ENCODE measurements at places on chromosomes 5 and 9.

GRCh38 chr9:99998266-99998665 is 91.8 kb downstream of the STX17 start:
- no peak for DNase-seq

- DNase-seq, result peak; percentile 67
These were observed 627.0 kb downstream of the RAB3C start for GRCh38 chr5:59209758-59210359.

DNA sequence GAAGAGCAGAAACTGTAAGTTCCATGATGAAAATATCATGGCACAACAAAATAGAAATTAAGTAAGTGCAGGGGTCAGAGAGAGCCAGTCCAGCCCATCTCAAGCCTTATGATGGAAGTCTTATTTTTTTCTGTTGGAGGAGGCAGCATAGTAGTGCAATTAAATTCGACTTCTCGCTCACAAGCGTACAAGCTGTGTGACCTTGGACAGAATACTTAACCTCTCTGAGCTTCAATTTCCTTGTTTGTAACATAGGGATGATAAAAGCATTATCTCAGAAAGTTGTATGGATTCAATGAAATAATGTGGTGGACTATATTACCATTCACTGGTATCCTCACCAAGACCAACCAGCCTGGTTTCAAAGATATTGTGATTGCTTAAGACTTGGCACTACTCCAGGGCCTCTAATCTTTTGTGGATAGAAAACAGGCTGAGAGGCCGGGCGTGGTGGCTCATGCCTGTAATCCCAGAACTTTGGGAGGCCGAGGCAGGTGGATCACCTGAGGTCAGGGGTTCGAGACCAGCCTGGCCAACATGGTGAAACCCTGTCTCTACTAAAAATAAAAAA is 26.8 kb upstream of the MVB12B start:
- peak; percentile 30 for DNase-seq

DNA sequence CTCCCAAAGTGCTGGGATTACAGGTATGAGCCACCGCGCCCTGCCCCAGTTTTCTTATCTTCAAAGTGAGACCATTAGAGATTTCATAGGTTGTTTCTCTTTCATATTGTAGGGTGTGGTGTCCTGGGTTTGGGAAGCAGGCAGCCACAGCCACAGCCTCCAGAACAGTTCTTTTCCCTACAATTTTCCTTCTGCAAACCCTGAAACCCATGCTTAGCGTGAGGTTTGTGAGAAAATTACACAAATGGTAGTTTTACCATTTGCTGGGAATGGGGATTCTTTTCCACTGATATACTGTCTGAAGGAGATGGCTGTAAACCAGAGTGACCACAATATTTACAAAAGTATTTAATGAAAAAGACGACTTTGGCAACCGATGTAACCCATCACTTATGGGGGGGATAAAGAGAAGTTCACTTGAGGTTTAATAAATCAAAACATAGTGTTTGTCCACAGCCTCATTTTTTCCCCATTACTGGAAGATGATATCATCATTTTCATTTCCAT is 26.7 kb upstream of the ECM2 start:
- DNase-seq, result no peak

DNA sequence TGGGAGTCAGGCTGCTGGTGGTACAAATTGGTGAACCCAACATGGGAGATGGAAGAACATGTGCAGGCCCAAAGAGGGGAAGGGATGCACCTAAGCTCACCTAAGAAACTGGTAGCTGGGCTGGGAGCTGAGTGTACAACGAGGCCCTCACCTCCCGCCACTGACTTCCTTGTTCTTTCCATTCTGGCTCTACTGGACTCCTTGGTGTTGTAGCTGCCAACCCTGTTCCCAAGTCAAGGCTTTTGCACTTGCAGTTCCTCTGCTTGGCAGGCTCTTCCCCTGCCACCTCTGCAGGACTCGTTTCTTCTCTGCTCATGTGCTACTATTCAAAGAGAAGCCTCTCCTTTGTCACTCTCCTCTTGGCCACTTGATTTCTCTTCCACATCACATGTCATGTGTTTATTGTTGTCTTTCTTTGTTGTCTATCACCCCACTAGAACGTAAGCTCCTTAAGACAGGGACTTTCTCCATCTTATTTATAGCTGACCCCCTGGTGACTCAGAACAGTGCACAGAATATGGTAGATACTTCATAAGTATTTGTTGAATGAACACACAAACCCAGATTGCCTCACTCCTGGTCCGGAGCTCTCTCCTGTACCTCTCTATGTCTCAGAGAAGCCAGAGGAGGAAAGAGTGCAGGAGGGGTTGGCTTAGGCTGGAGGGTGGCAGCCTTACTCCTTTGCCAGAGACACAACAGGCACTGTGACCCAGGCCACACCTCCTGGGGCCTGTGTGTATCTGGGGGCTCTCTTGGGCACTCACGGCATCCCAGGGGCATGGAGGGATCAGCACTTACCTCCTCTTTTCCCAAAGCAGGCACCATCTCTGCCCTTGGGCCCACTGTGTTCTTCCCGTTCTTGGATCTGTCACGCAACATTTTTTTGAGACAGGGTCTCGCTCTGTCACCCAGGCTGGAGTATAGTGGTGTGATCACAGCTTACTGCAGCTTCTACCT is 5.2 kb upstream of the SPINK4 start:
- no peak for DNase-seq

DNA sequence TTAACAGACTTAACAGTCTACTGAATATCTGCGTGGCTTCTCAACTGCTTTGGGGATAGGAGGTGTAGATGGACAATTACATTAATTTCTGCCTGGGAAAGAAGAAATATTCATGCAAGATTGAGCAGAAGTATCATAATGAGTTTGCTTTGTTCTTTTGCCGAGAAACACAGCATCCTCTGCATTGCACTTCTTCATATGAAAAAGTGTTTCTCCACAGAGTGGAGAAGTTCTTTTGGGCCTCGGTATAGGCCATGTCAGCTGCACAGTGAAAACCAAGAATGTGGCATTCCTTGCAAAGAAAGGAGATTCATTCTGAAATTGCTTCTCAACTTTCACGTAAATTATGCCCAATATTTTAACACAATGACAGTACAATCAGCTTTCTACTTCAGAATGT is 17.6 kb upstream of the SNX2 start:
- DNase-seq, result no peak

GRCh38 chr9:110329639-110330230 is 7.9 kb downstream of the TXNDC8 start:
- no peak for DNase-seq

DNA sequence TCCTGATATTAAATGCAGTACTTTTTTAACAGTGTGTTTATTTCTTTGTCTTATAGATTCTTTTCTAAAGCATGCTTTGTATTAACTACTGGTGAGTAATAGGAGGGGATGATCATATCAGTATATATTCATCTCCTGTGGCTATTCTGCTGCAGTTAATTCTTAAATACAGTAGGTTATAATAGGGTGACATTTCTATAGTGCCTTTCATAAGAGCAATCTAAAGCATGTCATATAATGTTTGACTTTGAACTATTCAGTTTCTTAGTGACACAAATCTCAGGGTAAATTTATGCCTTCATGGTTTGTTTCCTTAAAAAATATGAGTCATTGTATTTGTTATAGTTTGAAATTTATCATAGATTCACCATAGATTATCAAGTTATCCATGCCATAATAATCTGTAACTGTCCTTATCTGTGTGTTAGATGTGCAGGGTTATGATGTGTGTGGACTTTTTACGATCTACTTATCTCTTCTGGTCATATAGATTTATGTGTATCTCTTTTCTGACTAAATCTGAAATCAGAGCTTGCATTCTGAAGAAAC is 1019.5 kb downstream of the NR2F1-AS1 start:
- DNase-seq, result no peak

DNA sequence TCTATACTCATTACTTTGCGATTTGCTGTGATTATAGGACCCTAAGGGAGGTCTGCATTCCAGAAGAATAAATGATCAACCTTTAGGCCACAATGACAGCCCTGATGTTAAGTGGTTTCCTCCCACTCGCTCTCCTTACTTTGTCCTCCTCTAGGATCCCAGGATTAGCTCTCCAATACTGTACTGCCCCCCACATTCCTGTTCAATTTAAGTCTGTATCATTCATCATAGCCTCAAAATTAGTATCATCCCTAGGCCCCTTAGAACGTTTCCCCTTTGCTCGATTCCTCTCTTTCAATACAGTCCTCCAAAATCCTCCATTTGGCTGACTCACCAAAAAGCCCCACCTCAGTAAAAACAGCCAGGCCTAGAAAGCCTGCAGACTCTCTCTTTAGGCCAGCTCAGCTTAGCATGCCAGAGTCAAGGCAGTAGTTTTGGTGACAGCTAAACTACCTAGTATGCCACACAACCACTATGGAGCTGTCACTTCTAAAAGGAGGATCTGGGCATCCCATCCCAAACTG is 24.4 kb downstream of the RNF145 start:
- DNase-seq, result peak; percentile 89

- DNase-seq, result no peak
These were observed 24.3 kb downstream of the ABCA1 start for GRCh38 chr9:104903609-104904008.

DNA sequence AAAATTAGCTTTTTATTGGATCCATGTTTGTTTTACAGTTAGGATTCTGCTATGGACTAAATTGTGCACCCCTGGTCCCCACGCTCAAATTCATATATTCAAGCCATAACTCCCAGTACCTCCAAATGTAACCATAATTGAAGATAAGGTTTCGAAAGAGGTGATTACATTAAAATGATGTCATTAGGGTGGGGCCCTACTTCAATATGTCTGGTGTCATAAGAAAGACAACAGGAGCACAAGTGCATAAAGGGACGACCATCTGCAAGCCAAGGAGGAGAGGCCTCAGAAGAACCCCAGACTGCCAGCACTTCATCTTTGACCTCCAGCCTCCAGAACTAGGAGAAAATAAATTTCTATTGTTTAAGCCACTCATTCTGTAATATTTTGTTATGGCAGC is 7.4 kb upstream of the HNRNPA0 start:
- DNase-seq, result peak; percentile 43

GRCh38 chr9:17251100-17251499 is 116.3 kb downstream of the CNTLN start:
- no peak for DNase-seq

DNA sequence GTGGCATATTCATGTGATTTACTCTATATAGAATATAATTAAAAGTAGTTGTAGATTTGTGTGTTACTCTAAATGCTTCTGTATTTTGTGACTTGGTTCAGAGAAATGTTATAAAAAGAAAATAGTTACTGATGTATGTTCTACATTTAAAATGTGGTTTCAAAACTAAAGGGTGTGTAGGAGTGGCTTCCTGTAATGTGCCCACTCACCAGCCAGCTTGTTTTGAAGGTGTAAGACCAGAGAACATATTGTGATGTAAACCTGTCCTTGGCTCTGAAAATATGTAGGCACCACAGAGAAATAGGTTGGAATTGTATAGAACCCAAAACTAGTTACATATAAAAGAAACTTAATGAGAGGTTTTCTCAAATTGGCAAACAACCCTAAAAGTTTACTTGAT is 51.2 kb upstream of the ARRDC3 start:
- DNase-seq, result no peak

- no peak for DNase-seq
These were observed 19.0 kb upstream of the GNA14 start for GRCh38 chr9:77667151-77667550.

All from NCI-H226 (cell line).